ENCODE measurements at places on chromosomes 2 and 18.
A peak's percentile ranks its signal among the peaks of the same experiment; 100 is the strongest.

DNA sequence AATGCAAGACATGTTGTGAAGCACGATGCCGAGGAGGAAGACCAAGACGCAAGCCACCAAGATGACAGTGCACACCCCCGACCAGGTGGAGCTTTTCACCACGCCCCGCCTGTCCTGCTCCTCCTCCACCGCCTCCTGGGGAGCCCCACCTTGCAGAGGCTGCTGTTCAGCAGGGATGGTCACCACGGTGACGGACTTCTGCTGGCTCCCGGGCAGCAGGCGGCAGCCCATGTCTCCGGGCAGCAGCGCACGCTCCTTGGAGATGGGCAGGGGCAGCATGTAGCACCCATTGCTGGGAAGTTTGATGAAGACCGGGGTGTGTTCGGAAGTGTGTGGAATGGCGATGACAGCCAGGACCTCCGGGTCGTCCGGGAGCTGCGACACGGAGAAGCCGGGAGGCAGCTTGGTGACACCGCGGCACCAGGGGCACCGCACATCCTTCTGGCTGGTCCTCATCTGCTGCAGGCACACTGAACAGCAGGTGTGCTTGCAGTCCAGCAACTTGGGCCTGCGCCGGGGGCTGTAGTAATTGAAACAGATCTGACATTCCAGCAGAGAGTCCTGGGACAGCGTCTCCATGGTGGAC, 76.8 kb downstream of the RNF152 start:
- DNase-seq, result no peak

DNA sequence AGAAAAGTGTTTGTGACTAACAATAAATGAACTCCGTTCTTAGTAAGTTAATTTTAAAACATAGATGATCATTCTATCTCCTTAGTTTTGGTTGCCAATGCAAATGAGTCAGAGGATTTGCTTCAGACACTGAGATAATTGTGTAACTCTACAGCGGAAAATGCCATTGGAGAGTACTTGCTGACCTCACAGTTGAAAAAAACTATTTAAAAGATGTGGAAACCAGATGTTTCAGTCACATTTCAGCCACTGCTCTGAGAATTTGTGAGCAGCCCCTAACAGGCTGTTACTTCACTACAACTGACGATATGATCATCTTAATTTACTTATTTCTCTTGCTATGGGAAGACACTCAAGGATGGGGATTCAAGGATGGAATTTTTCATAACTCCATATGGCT, at the start of gene TNFAIP6:
Gene TNFAIP6, plus strand, starts transcription at position 234 of the 400 bp plus-strand sequence. Its CDS starts 75 bp downstream, at position 309.
- no peak for DNase-seq

- DNase-seq, result no peak
Measured at GRCh38 chr2:152609154-152609553, 108.1 kb downstream of the PRPF40A start.

DNA sequence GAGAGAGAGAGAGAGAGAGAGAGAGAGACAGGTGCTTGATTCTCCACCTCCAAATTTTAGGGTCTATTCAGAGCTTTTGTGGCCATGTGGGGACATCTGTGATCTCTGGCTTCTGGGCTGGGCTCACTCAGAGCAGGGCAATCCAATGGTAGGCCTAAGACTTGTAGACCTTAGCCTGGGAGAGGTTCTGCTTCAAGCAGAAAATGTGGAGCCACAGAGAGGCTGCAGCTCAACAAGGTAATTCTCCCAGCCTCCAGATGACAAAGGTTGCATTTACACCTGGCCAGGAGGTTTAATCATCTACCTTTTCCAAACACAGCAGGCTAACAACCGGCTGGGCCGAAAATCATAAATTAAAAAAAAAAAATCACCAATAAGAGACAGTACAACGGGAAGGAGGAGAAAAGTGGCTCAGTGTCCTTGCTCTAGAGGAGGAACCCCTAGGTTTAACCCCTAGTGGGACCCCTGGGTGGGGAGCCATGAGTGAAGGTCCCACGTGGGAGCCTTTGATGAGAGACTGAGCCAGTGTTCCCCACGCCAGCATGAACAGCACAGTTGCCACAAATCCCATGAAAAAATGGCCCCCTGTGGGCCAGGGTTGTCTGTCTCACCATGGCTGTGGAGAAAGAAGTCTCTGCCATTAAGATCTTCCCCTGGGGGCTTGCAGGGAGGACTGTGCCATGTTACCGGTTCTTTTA, 124.0 kb upstream of the GATA6 start:
- DNase-seq, result no peak

DNA sequence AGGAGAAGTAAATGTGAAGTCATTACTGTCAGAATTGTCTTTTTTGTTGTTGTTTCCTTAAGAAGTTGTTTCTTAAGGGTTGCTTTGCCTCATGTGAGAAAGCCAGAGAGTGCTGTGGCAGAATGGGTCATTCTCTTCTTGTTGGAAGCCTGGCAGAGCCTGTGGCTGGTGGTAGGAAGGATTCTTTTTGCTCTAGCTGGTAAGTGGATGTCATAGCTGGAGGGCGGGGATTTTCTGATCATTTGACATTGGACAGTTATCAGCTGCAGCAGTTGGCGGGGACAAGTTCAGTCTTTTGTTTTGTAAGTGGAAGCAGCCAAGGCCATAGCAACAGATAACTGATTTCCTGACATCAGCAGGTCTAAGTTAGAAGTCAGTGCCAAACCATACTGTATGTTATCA, 5.5 kb upstream of the RMDN2 start:
- DNase-seq, result no peak

DNA sequence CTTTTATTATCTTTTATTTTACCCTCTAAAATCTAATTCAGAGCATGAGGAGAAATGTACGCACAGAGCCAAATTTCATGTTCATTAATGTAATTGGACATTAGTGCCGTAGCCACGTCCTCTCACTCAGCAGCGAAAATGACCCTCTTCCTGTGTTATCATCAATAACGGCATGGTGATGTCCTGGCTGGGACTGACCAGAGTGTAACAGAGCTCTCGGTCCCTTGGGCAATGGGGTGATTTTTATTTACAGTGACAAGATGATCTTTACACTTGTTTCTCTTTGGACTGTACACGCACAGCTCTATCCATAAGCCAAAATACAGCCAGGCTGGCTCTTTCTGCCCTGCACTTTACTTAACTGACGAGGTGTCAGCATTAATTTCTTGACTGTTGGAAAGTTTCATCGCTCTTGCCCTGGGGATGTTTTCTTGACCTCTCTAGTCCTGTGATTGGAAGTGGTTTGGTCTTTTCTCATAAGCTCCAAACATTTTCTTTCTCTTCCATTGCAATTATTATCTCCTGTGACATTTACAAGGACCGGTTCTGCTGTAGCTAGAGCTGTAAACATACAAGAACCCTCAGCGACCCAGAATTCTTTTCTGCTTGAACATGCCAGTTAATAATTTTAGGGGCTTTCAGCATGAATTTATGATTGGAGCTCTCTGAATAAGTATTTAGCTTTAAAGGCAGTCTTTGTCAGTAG, 308.0 kb upstream of the PIK3C3 start:
- DNase-seq, result no peak

- DNase-seq, result no peak
Measured at GRCh38 chr2:50225021-50225928, 806.7 kb downstream of the NRXN1 start.

DNA sequence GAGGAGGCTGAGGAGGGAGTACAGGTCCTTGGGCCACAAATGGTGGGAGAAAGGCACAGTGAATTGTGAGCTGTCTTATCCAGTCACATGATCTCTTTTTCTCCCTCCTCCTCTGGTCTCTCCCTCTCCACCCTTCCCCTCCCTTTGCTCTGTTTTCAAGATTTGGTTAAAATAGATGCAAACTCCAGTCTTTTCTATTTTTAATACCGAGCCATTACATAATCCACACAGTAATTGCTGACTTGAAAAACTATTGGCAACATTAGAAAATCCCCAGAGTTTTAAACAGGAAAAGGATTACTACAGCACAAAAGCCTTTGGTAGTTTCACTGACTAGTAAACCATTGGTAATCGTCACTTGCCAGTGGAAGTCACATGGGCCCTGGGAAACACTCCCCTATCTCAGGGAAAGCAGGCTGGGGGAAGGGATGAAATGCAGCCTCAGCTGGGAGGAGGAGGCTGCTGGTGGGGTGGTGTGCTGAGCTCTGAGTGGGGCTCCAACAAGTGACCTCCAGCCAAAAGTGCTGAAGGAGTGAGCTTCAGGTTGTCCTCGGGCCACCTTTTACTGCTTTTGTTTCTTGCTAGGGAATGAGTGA, 57.4 kb upstream of the PCBP1 start:
- no peak for DNase-seq

- DNase-seq, result no peak
Measured at GRCh38 chr2:191947235-191947634, 100.3 kb upstream of the CAVIN2 start.

GRCh38 chr2:7703543-7704144, 786.4 kb downstream of the RNF144A start:
- no peak for DNase-seq

- no peak for DNase-seq
Measured at GRCh38 chr2:138853296-138853695, 73.1 kb upstream of the NXPH2 start.

GRCh38 chr18:74381621-74382295, 66.1 kb downstream of the C18orf63 start:
- DNase-seq, result no peak

DNA sequence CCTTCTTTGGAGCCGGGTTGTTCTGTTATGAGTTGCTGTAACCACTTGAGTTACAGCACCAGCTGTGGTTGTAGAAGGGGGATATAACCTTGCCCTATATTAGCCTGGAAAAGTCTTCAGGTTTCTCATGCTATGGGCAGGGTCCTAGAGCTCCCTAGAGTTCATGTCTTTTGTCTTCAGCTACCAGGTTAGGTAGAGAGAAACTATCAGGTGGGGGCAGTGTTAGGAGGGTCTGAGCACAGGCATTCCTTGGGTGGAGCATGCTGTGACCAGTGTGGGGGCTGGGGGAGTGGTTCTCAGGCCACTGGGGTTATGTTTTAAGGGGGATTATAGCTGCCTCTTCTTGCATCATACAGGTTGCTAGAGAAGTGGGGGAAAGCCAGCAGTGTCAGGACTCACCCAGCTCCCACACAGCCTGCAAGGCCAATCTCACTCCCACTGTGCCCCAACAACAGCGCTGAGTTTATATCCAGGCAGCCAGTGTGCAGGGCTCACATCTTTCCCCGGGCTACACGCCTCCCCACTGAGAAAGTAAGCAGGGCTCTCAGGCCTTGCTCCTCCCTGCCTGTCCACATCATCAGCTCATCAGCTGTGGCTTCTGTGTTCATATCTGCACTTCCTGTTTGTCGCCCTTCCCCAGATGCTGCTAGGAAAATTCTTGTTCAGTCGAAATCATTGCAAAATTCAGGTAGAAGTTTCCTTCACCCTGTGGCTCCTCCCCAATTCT, 133.8 kb upstream of the NRXN1 start:
- no peak for DNase-seq

DNA sequence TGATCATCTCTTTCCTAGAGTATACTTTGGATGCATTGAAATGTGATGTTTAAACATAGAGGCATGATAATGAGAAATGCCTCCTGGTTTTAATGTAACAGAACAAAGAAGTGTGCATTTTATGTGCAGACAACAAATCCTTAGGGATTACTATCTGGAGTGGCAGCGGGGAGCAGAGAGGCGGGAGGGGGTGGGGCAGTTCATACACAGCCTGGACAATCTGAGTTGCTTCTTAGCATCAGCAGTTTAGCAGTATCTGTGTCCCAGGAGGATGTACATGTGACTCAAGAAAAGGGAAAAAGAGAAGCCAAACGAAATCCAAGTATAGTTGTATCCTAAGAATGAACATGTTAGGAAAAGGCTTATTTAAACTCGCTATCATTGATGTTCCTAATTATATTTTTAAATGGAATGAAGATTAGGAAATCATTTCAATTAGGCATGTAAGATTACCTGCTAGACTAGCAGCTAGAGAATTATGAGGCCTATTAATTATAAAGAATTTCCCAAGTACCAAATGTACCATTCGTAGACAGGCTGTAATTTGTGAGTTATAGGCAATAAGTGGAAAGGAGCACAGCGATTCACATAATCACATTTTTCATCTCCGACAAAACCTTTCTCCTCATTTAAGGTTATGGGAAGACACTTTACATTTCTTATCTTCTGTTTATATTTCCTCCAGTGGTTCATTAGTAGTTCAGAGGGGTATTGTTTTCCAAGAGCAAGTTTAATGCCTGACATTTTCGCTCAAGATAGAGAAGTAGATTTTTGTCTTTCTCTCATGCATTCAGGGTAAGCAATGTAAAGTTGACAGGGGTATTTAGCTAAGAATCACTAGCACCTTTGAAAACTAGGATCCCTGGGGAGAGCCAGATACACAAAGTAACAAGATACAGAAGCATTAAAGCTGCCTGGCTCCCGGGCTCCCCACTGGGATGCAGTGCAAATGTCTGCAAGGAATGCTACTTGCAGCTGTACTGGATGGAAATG, 141.3 kb upstream of the NOSTRIN start:
- peak; percentile 65 for DNase-seq

DNA sequence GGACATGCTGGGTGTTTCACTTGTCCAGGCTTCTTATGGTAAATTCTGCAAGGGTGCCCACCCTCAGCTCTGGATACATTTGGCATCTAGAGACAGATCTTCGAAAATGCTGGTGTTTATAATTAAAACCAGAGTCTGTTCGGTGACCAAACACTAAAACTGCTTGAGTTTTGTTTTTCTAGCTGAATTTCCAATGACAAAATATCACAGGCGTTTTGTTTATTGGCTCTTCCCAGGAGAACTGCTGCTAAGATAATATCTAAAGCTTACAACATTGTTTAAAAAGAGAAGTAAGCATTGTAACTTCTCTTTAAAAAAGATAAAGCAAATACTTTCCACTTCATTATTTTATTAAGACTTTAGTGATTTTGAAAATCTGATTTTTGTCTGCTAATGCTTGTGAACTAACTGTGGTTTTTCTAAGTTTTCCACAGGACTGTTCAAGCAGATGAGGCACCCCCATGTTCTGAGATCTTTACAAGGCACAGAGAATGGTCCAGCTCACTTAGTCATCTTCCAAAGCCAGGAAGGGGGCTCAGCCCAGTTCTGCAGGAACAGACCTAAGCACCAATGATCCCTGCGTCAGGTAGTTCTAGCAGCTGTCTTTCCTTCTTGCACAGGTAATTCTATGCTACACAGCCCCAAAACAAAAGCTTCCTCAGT, 94.8 kb upstream of the LTBP1 start:
- DNase-seq, result no peak

DNA sequence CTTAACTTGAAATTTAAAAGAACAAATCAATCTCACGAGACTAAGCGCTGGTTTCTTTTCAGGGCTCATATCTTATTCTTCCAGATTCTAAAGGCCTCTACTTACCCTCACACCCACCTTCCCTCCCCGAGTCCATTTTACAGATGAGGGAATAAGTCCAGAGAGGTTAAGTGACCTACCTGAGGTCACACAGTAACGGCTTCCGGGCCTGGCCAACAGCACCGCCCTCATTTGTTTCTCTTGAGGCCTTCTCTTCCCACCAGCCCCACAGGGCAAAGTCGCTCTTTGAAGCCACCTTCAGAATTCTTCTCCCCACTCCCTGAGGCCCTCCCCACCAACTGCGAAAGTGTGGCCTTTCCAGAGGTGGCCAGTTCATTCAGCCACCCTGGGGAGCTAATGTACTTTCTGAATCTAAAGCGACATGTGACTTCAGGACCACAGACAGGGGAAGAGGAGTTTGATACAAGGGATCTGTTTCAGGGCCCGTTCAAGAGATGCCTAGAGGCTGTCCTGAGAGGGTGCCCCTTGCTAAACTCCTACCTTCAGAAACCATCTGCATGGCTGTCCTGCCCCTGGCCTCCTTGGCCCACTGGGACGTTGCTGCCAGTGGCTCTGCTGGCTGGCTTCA, 275.3 kb downstream of the HAUS1 start:
- DNase-seq, result no peak

GRCh38 chr2:216201692-216202306, 92.7 kb downstream of the XRCC5 start:
- no peak for DNase-seq

GRCh38 chr2:69584127-69584889, 59.2 kb downstream of the AAK1 start:
- no peak for DNase-seq

GRCh38 chr2:206083602-206084438, 2.2 kb downstream of the INO80D start:
- DNase-seq, result no peak

Measured in NCI-H1930 (cell line).